ENCODE measurements at places on chromosomes 7 and 10. TPM values are rescaled to one million over a fixed set of nuclear protein-coding genes. Genes with fewer than 3 reads are reported as not detected.

GRCh38 chr7:155585951-155586350 is 39.6 kb upstream of the CNPY1 start:
- peaks cover 5% of the 10 kb centered on the region for H3K4me1 ChIP-seq
- no peak overlapping the region for H3K4me3 ChIP-seq
- no peak for DNase-seq
- H3K27me3 ChIP-seq = peaks cover 26% of the 10 kb centered on the region

DNA sequence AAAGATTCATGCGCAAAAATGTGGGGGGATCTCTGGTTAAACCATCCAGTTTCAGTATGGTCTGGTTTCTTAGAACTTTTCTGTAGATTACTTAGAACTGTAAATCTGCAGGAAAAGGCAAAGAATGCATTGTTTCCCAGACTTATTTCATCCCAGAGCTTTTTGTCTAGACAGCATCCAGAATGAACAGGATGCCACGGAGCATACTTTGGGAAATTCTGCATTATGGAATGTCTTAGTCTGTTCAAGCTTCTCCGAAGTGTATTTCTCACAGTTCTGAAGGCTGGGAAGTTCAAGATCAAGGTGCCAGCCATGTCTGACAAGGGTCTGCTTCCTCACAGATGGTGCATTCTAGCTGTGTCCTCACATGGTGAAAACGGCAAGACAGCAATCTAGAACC is 136.3 kb downstream of the INHBA start:
- H3K27me3 ChIP-seq = no peaks in the 10 kb centered on the region
- no peak overlapping the region for H3K4me3 ChIP-seq
- DNase-seq = no peak
- peaks cover 9% of the 10 kb centered on the region for H3K4me1 ChIP-seq
- H3K27ac ChIP-seq = no peak overlapping the region

- peaks cover 11% of the 10 kb centered on the region for H3K36me3 ChIP-seq
- peaks cover 32% of the 10 kb centered on the region for H3K4me1 ChIP-seq
- H3K27me3 ChIP-seq = no peaks in the 10 kb centered on the region
- no peak overlapping the region for H3K27ac ChIP-seq
- no peak overlapping the region for H3K4me3 ChIP-seq
- no peak for DNase-seq
These were observed 1.2 kb upstream of the ARPC1B start for GRCh38 chr7:99373091-99374066.

- H3K4me1 ChIP-seq = peaks cover 16% of the 10 kb centered on the region
- H3K27me3 ChIP-seq = no peaks in the 10 kb centered on the region
- peak overlapping the region; percentile 58 for H3K4me3 ChIP-seq
- peak overlapping the region; percentile 96 for H3K27ac ChIP-seq
- no peak for DNase-seq
- H3K36me3 ChIP-seq = no peaks in the 10 kb centered on the region
These were observed 121.8 kb upstream of the AFAP1L2 start for GRCh38 chr10:114526126-114526503.

DNA sequence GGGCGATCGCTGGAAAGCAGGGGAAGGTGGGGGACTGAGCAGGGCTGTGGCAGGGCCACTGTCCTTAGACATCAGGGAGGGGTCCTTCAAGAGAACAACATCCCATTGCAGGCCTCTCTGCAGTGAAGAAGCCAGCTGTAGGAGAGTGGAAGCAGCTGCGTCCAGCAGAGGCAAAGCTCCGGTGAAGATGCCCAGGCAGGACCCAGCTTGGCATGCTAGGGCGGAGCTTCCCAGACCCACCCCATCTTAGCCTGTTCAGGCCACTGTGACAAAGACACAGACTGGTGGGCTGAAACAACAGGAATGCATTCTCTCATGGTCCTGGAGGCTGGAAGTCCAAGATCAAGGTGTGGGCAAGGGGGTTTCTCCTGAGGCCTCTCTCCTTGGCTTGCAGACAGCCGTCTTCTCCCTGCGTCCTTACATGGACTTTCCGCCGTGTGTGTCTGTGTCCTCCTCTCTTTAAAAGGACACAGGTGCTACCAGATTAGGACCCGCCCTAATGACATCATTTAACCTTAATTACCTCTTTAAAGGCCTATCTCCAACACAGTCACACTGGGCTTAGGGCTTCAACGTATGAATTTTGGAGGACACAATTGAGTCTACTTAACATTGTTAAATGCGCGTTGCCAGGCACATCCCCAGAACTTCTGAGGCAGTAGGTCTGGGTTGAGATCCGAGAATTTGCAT is 178.1 kb upstream of the GRB10 start:
- no peaks in the 10 kb centered on the region for H3K36me3 ChIP-seq
- H3K4me1 ChIP-seq = no peaks in the 10 kb centered on the region
- H3K4me3 ChIP-seq = no peak overlapping the region
- peaks cover 9% of the 10 kb centered on the region for H3K27me3 ChIP-seq

OR2A5 gene
- polyA plus RNA-seq = not detected

TCAF2 gene
- 1.2 TPM for polyA plus RNA-seq

- H3K4me3 ChIP-seq = no peak overlapping the region
- H3K27ac ChIP-seq = no peak overlapping the region
- H3K4me1 ChIP-seq = no peaks in the 10 kb centered on the region
- H3K36me3 ChIP-seq = no peaks in the 10 kb centered on the region
- H3K27me3 ChIP-seq = no peaks in the 10 kb centered on the region
These were observed 56.0 kb downstream of the PRF1 start for GRCh38 chr10:70546584-70546983.

Measured in keratinocyte (primary cell).